ENCODE measurements at places on chromosomes 4 and X. TPM values are rescaled to one million over a fixed set of nuclear protein-coding genes. Genes with fewer than 3 reads are reported as not detected.

- DNase-seq, result no peak
Observed at GRCh38 chrX:15911734-15912550, 57.3 kb upstream of the AP1S2 start.

DNA sequence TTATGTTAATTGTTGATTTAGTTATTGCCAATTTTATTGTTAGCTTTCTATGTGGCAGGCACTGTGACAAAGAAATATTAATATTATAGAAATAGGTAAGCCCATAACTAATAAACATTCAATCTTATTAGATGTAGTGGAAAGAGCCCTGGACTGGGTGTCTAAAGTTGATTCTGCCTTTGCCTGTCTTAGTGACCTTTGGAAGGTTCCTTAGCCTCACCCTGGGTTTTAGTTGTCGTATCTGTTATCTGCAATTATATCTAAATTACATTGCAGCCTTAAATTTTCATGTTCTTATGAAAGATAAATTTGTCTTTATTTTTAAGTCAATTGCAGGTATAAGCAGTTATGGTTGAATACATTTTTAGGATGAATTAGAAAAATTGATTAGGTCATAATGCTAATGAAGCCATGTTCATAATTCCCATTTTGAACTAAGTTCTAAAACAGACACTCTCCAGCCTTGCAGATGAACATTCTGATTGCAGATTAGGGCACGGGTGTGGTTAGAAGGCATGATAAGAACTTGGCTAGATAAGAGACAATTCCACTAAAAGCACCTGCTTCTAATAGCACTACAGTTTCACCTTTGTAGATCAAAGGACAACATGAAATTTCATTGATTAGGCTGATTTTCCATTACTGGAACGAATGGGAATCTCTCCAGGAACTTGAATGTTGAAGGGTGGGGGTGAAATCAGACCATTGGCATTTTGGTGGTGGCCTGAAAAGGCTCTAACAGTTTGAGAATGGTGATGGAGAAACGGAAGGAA, 17.3 kb upstream of the ENPEP start:
- no peak for DNase-seq

F11 gene
- total RNA-seq, result not detected

RIBC1 gene
- total RNA-seq, result 0.51 TPM

DNA sequence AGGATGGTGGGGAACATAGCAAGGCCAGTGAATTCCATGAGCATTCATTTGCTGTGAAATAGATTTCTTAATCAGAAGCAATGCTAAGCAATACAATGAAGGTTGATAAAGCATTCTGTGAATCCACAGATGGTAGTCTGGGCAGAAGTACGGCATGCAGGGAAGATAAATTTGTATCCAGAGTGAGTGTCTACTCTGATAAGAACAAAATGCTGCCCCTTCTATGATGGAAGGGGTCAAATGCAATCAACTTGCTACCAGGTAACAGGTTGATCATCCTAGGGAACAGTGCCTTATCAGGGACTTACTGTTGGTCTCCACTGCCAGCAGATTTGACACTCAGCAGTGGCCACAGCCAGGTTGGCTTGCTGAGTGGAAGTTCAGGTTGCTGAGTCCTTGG, 189.4 kb downstream of the MAB21L2 start:
- no peak for DNase-seq

TLR8 gene
- not detected for total RNA-seq

TMEM31 gene
- 0.44 TPM for total RNA-seq

DNA sequence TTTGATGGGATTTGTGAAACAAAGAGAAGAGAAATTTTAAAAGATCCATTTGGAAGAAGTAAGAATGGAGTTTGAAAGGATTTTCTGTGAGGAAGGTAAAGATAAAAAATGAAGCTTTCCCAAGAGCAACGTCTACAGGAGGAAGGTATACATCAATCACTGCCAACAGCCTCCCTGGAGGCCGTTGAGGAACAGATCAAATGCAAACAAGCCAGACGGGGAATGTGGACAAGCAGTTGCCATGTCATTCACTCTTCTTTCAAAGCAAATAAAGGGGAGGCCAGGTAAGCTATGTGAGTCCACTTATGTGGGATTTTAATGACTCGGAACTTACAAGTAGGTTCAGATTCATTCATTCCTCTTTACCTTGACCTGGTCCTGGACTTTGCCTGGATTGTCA, 1020.5 kb upstream of the AGA start:
- no peak for DNase-seq

DNA sequence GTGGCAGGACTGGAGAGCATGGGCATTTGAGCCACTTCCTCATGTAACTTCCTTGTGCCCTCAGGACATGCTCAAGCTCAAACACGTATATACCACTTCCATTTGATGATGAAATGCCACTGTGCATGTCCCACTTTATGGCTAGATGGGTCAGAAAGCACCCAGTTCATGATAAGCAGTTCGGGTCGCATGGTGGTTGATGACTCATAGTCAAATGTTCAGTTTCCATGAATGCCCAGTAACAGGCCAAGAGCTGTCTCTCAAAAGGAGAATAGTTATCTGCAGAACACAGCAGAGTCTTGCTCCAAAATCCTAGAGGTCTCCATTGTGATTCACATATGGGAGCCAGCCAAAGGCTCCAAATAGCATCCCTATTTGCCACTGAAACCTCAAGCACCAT, 48.9 kb upstream of the SPIN3 start:
- no peak for DNase-seq

DNA sequence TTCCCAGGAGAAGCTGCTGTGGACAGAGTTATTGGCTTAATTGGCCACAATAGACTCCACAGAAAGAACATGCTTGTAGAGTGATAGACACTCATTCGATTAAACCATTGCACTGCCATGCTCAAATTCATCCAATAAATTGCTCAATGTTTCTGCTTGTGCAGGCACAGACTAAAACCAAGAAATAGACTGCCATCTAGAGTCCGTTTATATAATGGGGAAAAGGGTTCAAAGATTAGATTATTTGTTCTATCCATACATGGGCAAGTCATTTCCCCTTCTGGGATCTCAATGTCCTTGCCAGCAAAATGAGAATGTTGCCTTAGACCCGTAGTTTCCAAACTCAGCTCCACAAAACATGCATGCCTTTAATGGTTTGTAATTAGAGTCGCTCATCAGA, 8.7 kb downstream of the SMIM10 start:
- no peak for DNase-seq

DNA sequence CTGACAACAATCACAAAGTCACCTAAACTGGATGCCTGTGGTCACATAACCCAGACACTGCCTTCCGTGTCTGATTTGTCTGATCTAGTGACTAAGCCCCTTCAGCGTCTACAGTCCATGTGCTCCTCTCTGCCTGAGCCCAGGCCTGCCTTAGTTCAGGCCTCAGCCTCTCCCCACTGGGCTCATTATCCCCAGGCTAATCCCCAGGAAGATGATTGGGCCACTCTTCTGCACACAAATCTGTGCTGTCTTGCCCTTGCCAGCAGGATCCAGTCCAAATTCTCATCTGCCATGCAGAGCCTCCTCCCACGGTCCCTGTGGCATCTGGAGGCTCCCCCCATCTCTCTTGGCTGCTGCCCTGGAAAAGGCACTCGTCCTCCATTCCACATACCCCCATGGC, 96.5 kb downstream of the SLC2A9 start:
- no peak for DNase-seq

DNA sequence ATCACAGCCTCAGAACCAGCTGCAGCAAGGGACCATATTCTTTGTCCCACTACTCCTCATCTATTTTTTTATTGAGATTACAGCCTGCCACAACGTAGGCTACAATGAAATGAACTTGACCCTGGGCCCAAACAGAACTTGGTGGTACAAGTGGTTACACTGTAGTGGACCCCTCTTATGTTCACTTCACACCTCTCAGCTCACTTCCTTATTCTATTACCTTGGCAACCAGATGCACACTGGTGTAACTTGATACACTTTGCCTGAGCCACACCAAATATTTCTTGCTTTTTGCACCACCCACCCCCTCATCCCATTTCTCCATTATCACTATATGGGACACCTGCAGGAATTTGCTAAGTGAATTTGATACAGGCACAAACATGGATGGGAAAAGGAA, 105.8 kb downstream of the CXCL13 start:
- DNase-seq, result no peak

STBD1 gene
- 0.67 TPM for total RNA-seq

ZAR1 gene
- total RNA-seq, result not detected

RHOXF1 gene
- not detected for total RNA-seq

NXF2B gene
- not detected for total RNA-seq

DNA sequence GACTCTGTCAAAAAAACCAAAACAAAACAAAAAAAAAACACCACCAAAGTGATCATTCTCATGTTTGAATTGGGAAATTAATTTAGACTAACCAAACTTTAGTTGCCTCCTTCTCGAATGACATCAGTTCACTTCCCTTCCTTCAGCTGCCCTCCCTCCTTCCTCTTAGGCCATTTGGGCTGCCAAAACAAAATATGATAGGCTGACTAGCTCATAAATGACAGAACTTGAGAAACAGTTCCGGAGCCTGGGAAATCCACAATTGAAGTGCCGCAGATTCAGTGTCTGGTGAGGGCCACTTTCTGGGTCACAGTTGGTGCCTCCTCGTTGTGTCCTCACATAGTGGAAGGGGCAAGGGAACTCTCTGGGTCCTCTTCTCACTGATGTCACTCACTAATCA, 16.1 kb upstream of the WAS start:
- no peak for DNase-seq

POU4F2 gene
- total RNA-seq, result not detected

GRCh38 chr4:41185614-41186592, 28.4 kb downstream of the APBB2 start:
- no peak for DNase-seq

DNA sequence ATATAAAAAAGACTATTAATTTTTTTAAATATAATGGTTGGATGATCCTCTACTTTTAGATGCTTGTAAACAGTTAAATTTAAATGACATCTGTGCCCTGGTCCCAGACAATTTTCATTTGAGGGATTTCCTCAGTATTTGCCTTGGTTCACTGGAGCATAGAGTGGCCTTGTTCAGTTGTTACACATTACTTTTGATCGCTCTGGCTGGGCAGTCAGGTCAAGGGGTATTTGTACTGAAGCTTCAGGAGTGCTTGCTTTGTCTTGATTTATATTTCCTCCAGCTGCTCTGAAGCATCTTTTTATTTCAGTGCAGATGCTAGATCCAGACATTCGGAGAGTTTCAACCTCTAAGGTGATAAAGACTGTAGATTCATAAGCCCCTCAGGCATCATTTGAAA, 50.0 kb downstream of the COMMD8 start:
- DNase-seq, result no peak

All from activated CD4-positive, alpha-beta memory T cell treated with anti-CD3 and anti-CD28 coated beads for 36 hours (primary cell).